ENCODE measurements at places on chromosomes 3 and 15.

DNA sequence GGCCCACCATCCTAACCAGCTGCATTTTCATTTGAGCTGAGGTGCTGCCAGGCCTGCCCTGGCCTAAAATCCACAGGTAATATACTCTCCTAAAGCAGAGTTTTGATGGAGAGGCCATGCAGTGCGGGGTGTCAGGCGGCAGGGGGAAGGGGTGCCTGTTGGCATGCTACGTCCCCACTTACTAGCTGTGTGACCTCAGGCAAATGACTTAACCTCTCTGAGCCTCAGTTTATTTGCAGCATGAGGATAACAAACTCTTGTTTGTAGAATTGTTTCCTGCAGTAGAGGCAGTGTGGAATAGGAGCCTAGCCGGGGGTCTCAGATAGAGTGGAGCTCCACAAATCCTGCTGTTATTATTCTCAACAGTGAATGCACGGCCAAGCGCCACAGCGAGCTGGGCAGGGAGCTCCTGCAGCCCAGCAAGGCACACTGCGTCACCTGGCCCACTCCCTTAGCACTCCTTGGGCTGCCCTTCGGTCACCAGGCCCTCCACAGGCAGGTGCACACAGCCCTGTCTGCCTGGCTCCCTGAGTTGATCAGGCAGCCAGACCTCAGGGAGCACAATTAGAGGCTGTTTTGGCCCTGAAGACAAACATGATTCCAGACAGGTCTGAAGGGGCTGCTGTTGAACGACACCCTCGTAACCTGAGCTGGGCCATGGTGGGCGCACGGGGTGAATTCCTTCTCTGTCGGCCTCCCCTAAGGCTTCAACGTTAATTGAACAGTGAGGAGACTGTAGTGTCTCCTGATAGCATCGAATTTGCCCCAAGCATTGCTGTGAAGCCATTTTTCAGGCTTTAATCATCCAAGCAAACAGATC is 248.8 kb upstream of the LYSMD4 start:
- no peak for DNase-seq

GRCh38 chr15:31586841-31587240 is 260.2 kb downstream of the KLF13 start:
- no peak for DNase-seq

- DNase-seq: no peak
These were observed 59.4 kb downstream of the SLC6A6 start for GRCh38 chr3:14461748-14462324.

GRCh38 chr15:42160136-42160535 is 3.7 kb upstream of the PLA2G4F start:
- DNase-seq: no peak

DNA sequence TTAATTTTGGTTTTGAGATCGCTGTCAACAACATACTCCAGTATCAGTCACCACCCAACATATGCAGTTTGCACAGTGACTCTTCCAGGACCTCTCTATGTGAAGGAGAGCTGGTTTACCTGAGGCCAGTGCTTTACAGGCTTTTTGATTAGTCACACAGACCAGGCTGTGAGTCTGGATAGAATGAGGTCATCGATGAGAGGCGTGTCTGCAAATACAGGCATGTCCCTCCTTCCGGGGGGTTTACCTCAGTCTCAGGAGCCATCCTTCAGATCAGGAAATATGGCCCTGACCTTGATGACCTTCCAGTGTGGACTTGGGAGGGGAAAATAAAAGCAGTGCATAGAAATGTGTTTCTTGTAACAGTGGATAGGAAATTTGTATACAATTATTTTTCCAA is 46.9 kb downstream of the KBTBD12 start:
- no peak for DNase-seq
